ENCODE measurements at places on chromosomes 5 and 9.

DNA sequence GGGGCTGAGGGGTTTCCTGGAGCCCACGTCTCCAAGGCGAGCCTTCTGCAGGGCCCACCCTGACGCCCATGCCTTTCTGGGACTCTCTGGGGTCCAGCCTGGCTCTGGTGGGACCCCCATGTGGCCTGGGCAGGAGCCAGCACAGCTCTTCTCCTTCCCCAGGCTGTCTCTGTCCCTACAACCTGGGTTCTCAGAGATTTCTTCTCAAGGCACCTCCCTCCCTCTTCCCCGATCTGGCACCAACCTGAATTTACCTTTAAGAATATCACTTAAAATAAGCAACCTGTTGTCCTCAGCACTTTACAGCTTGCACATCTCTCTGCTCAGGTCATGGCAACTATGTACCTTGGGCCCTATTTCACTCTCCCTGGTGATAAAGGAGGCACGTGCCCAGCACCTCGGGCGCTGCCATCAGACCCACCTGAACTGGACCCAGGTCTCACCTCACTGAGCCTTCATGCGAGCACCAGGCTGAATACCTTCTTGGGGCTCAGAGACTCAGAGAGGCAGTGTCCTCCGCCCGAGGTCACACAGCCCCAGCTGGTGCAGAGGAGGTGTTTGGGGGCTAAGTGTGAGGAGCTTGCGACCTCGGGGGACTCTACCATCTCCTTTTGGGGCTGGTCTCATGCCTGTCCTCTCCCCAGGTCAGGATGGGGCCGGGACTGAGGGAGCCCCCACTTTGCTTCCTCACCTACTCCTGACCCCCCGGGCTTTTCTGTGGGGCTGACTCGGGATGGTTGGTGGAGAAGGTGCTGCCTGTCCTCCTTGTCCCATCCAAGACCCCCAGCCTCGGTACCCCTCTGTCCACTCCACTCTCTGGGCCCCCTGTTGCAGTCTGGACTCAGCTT, 217.7 kb downstream of the C9orf50 start:
- no peak for DNase-seq

DNA sequence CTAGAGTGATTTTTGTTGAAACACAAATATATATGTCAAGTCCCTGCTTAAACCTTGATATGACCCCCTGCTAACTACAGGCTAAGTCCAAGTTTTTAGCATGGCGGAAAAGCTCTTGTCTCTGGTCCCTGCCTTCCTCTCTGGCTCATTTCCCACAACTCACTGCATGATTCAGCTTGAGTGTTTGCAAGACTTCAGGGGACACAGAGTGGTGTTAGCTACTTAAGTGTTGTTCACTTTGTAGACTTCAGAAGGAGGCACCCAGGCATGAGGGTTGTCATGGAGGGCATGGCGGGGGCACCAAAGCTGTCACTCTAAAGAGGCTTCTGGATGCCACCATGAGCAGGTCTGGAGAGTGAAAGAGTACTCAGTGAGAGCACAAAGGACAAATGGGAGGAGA, 362.4 kb upstream of the ACTBL2 start:
- DNase-seq: no peak

- no peak for DNase-seq
Observed at GRCh38 chr9:132481053-132481849, 71.2 kb downstream of the CFAP77 start.

GRCh38 chr5:176904276-176904675, 5.1 kb upstream of the HK3 start:
- DNase-seq: no peak

DNA sequence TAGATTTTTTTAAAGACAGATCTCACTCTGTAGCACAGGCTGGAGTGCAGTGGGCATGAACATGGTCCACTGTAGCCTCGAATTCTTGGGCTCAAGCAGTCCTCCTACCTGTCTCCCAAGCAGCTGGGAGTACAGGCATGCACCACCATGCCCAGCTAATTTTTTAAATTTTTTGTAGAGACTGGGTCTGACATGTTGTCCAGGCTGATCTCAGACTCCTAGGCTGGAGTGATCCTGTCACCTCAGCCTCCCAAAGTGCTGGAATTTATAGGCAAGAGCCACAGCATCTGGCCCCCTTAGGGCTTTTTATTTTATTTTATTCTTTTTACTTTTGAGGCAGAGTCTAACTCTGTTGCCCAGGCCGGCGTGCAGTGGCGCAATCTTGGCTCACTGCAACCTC, 56.4 kb downstream of the NSD1 start:
- DNase-seq: no peak

- DNase-seq: no peak
Observed at GRCh38 chr5:173004447-173004846, 20.9 kb downstream of the ATP6V0E1 start.

DNA sequence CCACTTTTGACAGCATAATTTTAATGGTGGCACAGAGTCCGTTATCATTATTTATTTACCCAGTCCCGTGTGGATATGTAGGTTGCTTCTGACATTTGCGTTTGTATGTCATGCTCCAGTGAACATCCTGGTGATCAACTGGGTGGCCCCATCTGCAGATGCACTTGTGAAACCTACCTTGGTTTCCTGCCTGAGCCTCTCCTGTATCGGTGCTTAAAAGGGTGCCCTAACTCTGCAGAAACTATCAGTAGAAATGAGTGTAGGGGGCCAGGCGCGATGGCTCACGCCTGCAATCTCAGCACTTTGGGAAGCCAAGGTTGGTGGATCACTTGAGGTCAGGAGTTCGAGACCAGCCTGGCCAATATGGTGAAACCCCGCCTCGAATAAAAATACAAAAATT, 92.1 kb upstream of the IER5L start:
- DNase-seq: no peak

GRCh38 chr5:36523450-36523849, 83.0 kb upstream of the SLC1A3 start:
- DNase-seq: no peak

GRCh38 chr5:154363411-154363810, 82.4 kb upstream of the SAP30L start:
- DNase-seq: no peak

GRCh38 chr5:25160891-25161290, 516.1 kb upstream of the CDH10 start:
- DNase-seq: no peak

GRCh38 chr5:120207129-120207528, 257.0 kb upstream of the PRR16 start:
- no peak for DNase-seq

- DNase-seq: no peak
Observed at GRCh38 chr5:73030995-73031394, 75.2 kb downstream of the FCHO2 start.

DNA sequence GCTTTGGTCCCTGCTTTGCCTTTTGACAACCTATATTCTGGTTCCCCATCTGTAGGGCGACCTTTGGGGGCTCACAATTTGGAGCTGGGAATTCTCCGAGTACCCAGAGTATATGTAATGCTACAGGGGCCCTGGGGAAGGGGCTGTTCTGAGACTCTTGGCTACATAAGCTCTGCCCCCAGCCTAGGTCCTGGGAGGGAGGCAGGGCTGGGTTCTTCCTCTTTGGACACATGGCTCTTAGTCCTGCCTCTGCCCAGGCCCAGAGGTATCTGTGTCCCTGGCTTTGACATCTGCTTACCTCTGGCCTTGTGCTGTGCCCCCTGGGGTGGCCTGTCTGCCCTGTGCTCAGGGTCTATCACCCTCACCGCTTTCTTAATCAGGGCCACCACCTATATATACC, 181.6 kb downstream of the CACNA1B start:
- no peak for DNase-seq

DNA sequence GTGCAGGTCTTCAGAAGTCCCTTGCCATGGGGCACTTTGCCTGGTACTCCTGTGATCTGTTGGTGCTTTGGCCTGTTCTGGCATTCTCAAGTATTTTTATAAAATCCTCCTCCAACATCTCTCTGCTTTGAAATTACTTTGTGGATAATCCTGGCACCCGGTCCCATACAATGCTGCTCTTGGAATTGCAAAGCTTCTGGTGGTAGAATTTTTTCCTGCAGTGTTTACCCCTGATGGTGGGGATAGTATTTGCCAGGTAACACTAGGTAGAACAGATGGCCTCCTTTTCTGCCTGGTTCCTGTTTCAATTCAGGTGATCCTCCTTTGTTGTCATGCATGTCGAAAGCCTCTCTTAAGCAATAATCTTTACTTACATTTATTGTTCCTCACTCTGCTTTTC, 109.8 kb upstream of the ATP10B start:
- DNase-seq: no peak

DNA sequence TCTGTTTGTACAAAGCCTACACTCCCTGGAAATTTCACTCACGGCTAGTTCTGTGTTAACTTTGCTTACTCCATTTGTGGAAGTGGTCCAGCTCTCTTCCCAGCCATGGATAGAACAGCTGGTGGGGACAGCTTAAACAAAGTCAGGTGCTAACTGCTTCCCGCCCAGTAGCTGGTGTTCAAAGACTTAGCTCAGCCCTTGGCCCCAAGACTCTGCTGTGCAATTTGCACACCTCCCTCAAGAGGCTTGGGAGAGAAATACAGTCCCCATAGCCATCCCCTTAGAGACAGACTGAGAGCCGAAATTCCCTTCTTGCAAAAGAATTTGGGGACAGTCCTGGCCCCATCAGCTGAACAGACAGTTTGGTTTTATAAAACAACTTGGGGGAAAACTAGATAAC, 73.8 kb upstream of the RAI14 start:
- DNase-seq: no peak

GRCh38 chr5:82104872-82105271, 133.0 kb downstream of the ATG10 start:
- no peak for DNase-seq

DNA sequence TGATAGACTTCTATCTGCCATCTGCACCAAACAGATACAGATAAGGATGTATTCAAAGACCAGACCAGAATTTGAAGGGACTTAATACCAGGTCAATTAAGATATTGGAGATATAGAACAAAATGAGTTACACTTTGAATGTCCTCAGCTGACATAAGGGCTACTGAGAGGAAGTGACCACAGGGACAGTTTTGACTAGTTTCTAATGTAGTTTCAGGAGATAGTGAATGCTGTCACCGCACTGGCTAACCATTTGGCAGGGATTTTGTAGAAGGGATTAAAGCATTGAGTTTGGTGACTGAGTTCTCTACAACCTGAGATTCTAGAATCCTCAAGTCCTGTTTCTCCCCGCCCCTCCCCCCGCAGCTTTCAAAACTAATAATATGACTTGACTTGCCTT, 22.7 kb downstream of the CCNH start:
- no peak for DNase-seq

DNA sequence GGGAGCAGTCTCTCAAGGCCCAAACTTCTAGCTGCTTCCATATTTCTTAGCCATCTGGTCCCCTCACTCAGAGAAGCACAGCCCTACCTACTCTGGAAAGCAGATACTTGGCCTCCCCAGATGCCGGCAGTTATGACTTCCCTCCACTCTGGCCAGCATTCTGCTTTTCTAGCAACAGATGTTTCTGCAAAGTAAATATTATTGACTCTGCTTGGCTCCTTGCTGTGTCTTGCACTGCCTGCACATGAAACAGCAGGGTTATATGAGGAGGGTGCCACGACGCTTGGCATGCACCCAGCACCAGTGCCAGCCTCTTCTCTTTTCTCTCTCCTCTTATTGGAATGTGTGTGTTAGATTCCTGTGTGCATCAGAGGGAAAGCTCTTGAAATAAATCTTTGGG, 99.7 kb downstream of the ARHGAP26 start:
- no peak for DNase-seq

DNA sequence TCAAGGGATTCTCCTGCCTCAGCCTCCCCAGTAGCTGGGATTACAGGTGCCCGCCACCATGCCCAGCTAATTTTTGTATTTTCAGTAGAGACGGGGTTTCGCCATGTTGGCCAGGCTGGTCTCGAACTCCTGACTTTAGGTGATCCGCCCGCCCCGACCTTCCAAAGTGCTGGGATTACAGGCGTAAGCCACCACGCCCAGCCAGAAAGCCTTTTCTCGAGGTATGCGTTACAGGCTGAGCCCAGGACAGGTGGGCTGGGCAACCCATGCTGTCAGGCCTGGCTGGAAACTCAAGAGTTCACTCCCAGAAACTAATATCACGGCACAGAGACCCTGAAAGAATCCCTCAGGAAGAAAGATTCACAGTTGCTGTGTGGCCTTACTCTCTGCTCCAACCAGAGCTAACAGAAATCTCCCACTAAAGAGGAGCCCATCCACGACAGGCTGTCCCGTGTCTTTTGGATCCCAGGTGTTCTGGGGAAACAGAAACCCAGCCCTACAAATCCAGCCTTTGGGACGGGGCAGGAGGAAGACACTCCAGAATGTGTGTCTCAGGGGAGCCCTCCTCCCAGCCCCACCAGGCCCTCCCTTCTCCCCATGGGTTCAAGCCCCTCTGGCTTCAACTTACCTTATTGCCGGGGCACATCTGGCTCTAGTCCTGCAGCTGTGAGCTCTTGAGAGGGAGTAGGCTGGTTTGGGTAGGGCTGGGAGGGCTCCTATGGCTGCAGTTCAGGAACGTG, 400 bp downstream of the TIFAB start:
- DNase-seq: no peak

DNA sequence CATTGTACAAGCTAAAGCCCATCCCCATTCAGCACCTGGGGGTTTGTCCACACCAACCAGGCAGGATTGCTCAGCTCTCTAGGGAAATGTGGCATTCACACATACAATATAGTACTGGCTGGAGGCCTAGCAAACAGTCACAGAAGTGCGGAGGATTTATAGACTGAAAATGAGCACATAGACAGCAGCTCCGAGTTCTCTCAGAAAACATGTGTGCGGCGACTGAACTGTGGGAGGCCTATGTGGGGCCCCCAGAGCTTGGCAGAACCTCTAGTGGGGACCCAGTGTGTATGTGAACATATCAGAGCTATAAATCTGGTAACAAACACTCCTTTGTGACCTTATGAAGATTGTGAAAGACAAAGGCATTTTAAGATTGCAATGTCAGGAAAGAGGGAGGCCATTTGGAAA, 431.1 kb downstream of the DTWD2 start:
- DNase-seq: no peak

GRCh38 chr5:174844971-174845370, 120.6 kb downstream of the MSX2 start:
- DNase-seq: no peak

DNA sequence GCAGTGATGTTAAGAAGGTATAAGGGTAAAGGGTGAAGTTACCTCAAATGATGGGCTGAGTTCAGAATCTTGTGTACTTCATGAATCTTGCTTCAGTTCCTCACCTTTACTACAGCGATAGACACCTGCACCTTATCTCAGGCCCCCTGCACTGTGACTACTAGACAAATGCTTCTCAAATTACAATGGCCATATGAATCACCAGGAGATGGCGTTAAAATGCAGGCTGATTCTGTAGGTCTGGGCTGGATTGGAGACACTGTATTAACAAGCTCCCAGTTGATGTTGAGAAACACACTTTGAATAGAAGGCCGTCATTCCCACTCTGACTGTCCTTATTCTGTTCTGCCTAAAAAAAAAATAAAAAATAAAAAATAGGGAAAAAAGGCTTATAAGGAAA, 29.8 kb downstream of the TARS1 start:
- DNase-seq: no peak

- DNase-seq: no peak
Observed at GRCh38 chr9:92188969-92189781, 74.0 kb upstream of the SPTLC1 start.

DNA sequence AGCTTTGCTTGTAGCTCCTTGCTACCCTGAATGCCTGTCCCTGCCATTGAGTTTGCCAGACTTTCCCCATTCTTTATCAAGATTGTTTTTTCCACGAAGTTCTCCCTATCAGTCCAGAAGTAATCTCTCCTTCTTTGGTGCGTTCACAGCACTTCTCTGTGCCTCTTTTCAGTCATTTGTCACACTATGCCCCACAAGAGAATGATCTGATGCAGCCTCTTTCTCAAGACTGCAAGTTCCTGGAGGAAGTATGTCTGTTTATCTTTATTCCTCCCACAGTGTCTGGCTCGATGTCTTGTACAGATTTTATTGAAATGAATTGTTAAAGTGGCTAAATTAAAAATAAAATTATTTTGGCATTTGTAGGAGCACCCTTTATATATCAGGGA, 99.3 kb downstream of the CCDC192 start:
- DNase-seq: no peak
